ENCODE measurements at places on chromosomes 7 and 10.

DNA sequence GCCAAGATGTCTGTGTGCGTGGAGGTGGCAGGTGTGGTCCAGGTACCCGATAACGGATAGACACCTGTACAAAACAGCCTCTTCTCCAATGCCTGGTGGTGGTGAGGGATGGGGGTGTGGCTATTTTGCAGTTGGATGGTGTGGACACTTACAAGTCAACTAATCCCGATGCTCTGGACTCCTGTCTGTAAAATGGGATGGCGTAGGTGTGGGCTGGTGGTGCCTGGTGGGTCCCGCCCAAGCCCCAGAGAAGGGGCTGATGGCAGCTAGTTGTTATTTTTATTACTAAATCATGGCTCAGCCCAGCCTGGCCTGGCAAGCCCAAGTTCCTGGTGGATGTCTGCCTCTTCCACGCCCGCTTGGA, 22.3 kb downstream of the GTF2IRD1 start:
- DNase-seq = no peak

DNA sequence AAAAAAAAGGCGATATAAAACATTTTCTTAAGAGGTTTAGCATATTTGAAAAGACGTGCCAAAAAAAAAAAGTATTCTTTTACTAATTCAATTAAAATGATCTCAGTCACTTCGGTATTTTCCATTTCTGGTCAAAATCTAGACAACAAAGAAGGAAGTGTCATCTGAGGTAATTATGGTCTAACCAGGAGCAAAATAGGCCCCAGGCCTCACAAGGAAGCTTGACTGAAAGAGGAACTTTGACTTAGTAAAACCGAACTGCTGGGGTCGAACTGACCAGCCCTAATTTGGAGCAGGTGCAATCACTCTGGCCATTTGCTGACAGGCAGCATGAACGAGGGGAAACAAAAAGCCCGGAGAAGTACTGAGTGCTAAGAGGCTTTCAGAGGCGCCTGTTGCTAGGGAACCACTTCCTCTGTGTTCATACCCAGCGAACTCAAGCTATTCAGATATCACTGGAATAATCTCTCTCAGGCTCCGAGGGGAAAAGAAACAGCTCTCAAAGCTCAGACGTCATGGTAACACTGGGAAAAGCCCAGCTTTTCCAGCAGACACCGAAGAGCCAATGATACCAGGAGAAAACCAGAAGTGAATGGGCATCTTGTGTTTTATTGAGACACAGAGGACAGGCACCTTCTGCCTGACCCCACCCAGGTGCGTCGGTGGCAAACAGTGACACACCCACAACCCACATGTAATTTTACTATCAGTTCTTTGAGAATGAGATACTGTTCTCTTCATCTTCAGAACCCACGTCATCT, 126.5 kb downstream of the FAM107B start:
- DNase-seq = no peak

DNA sequence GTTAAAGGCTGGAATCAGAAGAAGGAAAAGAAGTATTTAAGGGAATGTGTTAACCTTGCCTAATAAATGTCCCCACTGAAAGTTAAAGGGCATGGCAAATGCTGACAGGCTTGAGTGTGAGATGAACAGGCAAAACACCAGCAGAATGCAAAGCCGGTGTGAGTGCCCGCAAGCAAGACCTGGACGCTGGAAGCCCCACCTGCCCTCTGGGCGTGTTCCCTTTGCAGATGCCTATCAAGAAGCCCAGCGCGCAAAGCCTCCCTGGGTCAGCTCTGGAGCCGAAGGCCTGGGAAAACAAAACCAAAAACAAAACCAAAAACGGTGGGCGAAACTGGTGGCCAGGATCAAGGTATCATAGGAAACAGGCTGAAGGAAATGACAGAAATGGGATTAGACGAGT, 200.3 kb downstream of the SFMBT2 start:
- DNase-seq = no peak

DNA sequence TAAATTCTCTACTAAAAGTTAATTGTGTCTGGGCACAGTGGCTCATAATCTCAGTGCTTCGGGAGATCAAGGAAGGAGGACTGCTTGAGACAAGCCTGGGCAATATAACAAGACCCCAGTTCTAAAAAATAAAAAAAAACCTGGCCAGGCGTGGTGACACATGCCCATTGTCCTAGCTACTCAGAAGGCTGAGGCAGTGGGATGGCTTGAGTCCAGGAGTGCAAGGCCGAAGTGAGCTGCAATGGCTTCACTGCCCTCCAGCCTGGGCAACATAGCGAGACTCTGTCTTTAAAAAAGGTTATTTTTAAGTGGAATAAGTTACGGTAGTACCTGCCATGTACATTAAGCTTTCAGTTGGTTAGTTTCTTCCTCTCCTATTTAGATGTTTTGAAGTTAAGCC, 28.9 kb downstream of the CDK14 start:
- DNase-seq = no peak

DNA sequence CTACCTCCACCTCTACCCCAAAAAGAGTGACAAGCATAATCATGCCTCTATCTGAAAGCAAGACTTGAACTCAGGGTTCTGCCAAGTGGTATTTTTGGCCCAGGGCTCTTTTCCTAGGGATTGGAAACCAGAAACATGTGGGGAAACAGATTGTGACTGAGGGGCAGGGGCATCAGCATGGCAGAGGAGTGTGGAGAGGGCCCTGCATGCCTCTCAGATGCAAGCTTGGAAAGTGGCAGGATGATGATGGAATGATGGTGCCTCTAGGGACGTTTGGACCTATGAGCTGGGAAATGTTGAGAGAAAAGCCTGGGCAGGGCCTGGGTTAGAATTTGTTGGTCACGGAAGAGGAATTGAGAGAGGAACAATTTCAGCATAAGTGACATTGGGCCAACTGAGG, 78.4 kb upstream of the LEP start:
- DNase-seq = no peak

GRCh38 chr7:81248420-81248819, 329.6 kb upstream of the SEMA3C start:
- no peak for DNase-seq

- no peak for DNase-seq
Observed at GRCh38 chr7:16685535-16685934, 39.6 kb downstream of the BZW2 start.

DNA sequence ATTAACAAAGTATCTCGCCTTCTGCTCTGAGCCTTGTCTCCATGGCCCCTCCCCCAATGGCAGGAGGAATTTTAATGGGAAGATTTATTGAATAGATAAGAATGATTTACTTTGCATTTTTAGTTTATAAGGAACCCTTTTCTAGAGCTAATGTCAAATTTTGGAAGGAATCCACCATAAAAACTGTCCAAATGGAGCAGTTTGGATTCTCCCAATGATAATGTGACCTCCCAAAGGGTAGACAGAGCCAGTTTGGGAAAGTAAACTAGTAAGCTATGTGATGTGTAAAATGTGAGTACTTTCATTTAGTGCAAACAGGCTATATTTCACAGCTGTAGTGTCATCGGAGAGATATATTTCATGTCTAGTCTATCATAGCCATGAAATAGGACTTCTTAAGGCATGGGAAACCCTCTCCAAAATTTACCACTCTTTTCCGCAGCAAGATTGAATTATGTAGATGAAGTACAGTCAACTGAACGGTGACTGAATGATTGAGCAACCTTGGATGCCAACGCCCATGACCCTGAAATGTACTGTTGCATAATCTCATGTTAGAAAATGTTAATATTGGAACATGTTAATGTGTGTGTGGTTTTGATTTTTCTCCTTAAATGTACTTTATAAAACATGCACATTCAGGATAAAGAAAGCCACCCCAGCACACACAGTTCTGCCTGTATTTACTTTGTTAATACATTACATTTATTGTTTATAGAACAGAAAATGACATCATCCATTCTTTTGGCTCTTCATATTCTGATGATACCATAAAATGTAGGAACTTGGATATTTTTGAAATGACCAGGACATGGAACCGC, 140.6 kb downstream of the NRP1 start:
- DNase-seq = no peak

DNA sequence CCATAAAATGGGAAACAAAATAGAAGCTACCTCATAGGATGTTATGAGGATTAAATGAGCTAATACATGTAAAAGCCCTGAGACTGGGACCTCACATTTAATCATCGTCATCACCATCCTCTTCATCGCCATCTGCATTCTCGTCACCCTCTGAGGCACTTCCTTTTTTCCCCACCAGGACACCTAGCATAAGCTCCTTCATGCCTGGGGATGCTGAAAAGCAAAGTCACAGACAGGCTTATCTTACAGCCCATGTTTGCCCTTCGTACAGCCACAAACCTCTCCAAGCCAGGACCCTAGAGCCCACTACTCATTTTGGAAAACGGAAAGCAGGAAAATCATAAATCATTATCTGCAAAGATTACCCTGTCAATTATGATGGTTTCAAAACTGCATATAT, 249.6 kb downstream of the GPAM start:
- no peak for DNase-seq

DNA sequence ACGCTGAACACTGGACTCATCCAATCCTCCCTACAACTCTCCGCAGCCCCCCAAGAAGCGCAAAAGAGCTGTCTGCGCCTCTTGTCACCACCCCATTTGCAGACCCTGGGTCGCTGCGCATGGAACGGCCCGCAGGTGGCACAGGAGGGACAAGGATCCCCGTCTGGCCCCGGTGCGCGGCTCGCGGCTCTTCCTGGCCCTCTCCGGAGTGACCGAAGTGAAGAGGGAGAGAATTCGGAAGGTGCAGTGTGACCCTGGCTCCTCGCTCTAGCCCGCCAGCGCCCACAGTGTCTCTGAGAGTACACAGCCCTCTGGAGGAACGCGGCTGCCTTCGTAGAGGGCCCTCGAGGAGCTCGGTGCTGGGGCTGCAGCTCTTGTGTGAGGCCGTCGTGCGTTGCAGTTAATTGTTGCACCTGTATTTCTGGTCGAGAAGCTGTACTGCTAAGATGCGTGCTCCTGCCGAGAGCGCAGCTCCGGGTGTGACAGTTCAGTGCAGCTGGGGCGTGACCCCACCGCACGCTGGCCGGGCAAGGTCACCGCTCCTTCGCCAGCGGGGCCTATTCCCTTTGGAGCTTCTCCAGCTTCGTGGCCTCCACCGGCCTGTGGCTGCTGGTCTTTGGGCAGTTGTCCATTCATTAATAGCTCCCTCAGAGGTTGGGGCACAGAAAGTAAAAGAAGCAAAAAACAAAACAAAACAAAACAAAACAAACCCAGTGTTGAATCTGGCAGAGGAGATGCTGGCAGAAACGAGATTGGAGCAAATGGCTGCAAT, 119.0 kb downstream of the SEC23IP start:
- no peak for DNase-seq

GRCh38 chr7:17497549-17498167, 199.2 kb downstream of the AHR start:
- DNase-seq = no peak

GRCh38 chr10:90816466-90816865, 41.4 kb downstream of the HTR7 start:
- DNase-seq = no peak

GRCh38 chr10:75272896-75273295, 37.1 kb upstream of the COMTD1 start:
- DNase-seq = no peak

GRCh38 chr7:112124061-112124766, 82.0 kb downstream of the DOCK4 start:
- DNase-seq = no peak

DNA sequence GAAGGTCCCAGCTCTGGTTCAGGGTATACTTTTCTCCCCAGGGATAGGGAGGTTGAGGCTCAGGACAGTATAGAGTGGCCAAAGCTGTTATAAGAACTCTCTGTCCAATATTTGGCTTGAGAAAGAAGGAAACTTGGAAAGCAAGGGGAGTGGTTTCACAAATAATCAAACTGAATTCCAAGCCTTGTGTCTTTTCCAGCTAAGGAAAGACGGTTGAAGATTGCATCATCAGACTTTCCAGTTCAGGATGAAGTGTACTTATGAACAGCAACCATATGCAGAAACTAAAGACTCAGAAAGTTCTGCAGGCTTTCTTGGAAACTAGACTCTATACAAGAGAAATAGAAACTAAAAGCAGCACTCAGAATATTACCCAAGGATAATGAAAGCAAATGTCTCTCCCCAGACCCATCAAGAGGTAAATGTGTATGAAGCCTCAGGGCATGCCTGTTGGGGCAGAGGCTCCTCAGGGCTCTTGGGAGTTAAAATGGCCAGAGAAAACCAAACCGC, 46.4 kb downstream of the RAMP3 start:
- no peak for DNase-seq

DNA sequence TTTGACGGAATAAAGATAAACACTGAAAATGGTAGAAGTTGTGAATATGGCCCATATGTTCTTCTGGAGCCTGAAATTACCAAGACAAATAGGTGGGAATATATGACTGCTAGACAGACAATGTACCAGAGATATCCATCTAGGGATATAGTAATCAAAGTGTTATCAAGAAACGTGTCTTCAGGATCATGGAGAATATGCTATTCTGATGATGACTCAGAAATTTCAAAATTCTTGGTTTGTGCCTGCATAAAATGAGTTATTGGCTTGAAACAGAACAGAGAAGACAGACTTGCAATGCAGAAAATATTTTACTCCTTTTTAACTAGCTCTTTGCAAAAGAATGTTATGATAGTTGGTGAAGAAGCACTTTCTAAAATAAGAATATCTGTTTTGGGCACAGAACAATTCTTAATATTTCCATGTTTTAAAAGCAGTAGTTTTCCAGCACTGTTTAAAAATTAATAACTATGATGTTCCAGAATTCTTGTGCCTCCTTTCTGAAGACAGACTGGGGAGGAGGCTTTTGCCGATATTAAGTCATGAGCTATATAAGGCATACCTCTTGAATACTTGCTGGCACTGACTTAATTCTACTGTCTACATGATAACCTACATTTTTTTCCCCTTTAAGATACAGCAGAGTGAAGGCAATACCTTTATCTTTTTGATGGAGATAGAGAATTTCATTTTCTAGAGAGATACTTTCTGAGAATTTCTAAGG, 34.4 kb upstream of the CABCOCO1 start:
- DNase-seq = no peak

GRCh38 chr7:28378574-28379149, 33.7 kb upstream of the CREB5 start:
- DNase-seq = no peak

DNA sequence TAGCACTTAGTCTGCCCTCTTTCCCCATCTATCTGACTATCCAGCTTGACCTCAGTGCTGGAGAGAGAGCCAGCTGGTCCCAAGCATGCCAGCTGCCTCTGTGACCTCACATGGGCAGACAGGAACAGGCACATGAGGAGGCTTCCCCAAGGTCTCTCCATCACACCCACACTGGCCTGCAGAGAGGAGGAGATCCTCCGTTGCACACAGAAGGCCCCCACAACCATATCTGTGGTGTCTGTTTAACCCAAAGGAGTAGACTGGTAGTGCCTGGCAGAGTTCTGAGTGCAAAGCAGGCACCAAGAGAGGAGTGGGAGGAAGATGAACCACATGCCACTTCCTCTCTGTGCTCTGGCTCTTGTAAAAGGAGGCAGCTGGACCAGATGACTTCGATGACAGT, 4.8 kb upstream of the ANK3 start:
- DNase-seq = no peak

GRCh38 chr7:8762803-8763202, 329.4 kb downstream of the NXPH1 start:
- no peak for DNase-seq

GRCh38 chr10:95867866-95868265, 39.9 kb upstream of the CC2D2B start:
- no peak for DNase-seq
